Panc1 (cell line): ENCODE measurements at places on chromosomes 5 and 9. TPM values are rescaled to one million over a fixed set of nuclear protein-coding genes. Genes with fewer than 3 reads are reported as not detected.

Gene OSMR
- total RNA-seq = 82.4 TPM

Gene ADAMTS12
- total RNA-seq = 0.15 TPM

Gene FIBCD1
- total RNA-seq = 16.3 TPM

Gene C5orf34
- 6.3 TPM for total RNA-seq

Gene ZNG1E
- total RNA-seq = 22.9 TPM

Gene SLC6A18
- not detected for total RNA-seq
